ENCODE measurements at places on chromosomes 7 and 10. TPM values are rescaled to one million over a fixed set of nuclear protein-coding genes. Genes with fewer than 3 reads are reported as not detected.

Gene GUSB
- total RNA-seq = 40.8 TPM

Gene NPTX2
- total RNA-seq = 17.0 TPM

Gene PTPN20
- total RNA-seq = 0.96 TPM

Gene BUD23
- 91.9 TPM for total RNA-seq

- DNase-seq = no peak
These were observed 154.7 kb downstream of the ARID5B start for GRCh38 chr10:62056219-62056618.

DNA sequence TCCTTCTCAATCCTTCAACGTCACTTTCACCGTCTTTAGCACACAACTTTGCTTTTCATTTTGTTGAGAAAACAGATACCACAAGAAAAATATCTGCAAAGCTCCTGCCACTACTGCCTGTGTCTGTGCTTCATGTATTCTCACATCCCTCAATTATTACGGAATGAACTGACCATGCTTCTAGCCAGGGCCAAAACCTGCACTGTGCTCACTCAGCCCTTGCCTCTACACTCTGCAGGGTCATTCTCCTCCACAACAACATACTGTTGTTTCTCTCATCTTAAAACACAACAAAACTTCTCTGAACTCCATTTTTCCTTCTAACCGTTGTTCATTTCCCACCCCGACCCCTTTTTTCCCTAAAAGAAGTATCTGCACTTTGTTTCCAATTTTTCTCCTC lies 29.5 kb downstream of the BMPR1A start:
- DNase-seq = no peak

DNA sequence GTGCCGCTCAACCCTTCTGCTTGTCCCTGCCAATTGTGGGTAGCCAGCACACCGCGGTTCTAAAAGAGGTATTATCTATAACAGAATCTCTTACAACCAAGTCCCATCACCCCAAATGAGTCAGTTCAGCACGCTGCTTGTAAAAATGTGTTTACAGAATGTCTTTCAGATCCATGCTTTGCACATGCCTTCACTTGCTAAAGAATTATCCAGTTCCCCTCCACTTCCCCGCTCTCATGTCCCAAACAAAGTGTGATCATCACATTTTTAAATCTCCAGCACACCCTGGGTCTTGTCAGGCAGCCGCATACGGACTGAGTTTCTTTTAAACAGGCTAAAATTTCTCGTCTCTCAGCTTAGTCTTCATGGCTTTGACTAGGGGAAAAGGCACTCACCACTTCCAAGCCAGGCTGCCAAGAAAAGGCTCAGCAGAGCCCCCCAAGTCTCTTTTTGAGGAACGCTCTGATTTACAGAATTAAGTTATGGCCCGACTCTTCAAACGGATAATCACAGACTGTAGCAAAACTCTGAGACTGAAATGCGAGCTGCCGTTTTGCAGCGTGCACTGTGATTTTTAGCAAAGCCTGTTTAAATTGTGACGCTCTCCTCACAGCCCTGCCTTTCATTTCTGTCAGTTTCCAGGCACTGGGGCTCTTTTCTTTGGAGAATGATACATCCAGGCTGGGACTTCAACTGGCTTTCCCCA lies 29.8 kb upstream of the FGFR2 start:
- no peak for DNase-seq

DNA sequence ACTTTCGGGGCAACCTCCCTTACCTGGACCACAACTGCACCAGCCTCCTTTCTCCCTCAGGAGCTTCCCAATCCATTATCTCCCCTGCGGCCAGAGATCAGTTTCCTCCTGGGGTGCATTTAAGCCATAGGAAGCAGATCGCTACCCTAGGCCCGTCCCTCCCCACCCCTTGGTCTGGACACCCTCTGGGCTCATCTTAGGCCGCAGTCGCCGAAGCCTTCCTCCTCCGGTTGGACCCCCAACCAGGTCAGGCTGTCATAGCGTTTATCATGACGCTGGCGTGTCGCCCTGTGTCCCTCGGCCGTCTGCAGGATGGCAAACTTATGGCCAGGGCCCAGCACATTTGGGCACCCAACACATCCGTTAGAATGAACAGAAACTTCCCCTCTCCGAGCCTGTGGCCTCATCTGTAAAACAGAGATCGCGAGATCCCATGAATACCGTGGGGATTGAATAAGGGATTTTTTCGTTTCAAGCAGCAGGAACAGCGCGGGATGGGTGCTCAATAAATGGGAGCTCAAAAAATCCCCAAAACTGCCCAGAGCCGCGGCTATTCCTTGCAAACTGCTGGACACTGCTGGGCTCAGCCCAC lies 669 bp upstream of the AP5Z1 start:
- no peak for DNase-seq

GRCh38 chr10:31242902-31243301 lies 76.1 kb upstream of the ZEB1 start:
- DNase-seq = no peak

- DNase-seq = no peak
These were observed 67.8 kb downstream of the EBF3 start for GRCh38 chr10:129896136-129896859.

GRCh38 chr10:128137877-128138276 lies 11.7 kb upstream of the MKI67 start:
- DNase-seq = no peak

DNA sequence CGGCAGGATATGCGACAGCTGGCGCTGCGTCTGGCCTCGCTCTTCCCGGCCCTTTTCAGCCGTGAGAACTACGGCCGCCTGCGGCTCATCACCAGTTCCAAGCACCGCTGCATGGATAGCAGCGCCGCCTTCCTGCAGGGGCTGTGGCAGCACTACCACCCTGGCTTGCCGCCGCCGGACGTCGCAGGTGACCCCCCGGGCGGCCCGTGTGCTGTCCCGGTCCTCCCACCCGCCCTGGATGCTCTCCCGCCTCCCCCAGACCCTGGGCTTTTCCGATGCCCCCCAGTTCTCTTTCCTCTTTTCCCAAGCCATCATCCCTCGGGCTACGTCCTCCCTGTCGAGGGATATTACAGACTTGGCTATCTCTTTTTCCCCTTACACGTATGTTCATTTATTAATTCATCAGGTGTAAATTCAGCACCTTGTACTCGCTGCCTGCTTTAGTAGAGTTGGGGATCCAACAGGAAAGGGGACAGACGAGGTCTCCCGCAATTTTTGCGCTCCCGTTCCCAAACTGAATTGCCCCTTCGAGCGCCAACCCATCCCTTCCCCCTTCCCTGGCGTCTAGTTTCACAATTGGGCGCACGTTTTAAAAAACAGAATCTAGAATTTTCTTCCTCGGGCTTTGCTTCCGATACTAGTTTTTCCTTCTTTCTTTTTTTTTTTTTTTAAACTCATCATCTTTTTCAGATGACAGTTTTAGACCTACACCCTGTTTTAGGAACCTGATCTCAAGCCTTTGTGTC lies 846 bp downstream of the MINPP1 start:
- DNase-seq = peak; percentile 65

DNA sequence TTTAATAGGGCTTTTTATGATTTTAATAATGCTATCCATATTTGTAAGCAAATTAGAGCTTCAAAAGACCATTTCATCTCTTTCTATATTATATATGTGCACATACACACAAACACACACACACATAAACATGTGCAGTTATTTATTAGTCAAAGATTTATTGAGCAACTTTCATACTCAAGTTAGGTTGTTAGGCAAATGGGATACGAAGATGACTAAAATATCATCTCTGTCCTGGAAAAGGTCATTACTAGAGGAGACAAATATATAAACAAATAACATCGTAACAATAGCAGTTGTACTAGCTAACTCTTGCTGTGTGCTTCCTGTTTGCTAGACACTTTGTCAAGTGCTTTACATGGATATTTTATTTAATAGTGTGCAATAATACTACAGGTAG lies 307.9 kb downstream of the SNX13 start:
- no peak for DNase-seq

DNA sequence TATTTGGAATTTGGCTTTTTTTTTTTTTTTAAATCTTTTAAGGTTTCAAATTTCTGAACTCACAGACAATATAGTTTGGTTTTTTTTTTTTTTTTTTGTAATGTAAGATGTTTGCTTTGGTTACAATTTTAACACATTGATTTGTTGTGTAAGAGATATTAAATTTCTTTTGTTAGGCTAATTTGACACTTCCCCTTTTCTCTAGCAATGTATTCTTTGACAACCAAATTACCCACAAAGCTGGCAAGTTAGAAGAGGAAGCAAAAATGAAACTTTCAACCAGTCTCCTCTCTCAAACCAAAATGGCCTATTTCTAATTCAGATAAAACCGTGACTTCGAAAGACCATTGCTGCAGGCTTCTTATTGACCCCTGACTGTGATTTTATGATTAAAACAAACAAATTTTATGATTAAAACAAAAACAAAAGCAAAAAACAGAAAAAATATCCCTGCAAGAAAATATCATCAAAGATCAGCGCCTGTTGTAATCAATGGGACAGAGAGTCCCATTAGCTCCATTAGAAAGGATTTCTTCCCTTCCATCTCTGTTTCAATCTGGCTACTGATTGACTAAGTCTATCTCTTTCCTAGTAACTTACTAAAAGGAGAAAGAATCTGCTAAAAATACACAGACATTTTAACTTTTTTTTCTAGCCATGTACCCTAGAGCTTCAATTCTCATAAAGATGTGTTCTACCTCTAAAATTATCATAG lies 489.2 kb downstream of the MDFIC start:
- no peak for DNase-seq

DNA sequence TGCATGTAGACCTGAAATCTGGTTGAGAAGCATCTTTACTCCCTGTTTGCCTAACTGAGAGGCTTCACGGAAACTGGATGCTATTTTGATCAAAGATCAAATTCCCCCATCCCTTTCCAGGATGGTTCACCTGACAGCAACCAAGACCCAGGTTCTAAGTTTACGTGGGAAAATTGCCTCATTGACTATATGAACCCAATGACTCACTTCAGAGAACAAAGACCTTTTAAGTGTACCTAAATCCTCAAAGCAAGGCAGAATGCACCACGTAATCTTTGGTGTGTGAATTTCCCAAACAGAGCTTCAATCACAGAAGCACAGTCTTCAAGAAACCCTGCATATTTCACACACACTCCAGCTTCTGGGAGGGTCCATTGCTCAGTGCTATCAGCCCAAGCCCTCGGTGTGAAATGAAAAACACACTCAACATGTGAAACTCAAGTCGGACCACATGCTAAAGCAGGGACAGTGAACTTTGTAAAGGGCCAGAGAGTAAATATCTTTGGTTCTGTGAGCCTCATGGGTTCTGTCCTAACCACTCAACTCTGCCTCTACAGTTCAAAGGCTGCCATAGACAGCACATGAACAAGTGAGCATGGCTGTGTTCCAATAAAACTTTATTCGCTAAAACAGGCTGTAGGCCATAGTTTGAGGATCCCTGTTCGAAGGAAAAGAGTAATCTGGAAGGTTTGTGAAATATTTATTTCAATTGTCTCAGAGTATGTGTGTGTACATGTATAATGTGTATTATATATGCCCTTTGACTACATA lies 275.6 kb upstream of the FOXK1 start:
- no peak for DNase-seq

Measured in WTC11 (cell line).